ENCODE measurements at places on chromosomes 13 and 19.

DNA sequence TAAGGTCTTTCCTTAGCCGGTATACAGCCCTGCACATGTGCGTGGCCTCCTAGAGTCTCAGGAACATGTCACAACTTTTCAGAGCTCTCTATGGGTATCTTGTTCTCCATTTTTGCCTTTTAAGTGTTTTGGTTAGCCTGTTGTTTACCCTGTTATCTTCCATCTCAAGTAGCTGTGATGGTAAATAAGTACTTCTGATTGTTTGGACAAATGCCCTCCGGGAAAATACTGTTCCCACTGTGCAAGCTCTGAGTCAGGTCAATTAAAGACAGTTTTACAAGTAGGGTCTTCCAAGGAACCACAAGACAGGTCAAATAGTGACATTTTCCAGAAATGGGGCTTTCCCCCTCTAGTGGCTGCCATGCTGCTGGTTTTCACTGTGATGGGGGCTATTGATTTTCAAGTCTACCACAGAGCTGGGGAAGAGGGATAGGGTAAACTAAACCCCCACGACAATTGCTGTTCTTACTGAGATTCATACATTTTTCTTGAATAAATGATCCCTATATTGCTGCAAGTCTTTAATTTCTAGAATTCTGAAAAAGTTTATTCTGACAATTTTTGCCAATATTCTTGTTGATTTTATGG is 109.5 kb downstream of the TM9SF2 start:
- no peak for DNase-seq

- no peak for DNase-seq
Measured at GRCh38 chr13:24625870-24626849, 54.0 kb upstream of the ATP12A start.

DNA sequence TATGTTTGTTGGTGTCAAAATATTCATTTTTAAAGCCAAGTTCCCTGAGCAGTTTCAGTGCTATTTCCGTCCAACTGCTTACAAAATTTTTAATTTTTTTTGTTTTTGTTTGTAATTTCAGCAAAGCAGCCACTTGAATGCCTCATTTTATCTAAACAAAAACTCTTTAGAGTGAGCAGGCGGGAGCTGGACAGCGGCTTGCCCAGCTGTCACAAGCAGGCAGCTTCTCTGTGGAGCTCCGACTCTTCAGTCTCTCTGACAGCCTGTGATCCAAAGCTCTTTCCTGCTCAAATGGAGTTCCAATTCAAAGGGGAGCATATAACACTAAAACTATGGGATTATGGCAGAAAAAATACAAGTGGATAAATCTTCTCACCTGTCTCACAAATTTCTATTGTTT is 618.3 kb upstream of the PCDH20 start:
- DNase-seq = no peak

GRCh38 chr19:53626976-53627375 is 4.8 kb upstream of the DPRX start:
- DNase-seq = no peak

GRCh38 chr19:29771708-29772414 is 39.9 kb upstream of the CCNE1 start:
- no peak for DNase-seq

DNA sequence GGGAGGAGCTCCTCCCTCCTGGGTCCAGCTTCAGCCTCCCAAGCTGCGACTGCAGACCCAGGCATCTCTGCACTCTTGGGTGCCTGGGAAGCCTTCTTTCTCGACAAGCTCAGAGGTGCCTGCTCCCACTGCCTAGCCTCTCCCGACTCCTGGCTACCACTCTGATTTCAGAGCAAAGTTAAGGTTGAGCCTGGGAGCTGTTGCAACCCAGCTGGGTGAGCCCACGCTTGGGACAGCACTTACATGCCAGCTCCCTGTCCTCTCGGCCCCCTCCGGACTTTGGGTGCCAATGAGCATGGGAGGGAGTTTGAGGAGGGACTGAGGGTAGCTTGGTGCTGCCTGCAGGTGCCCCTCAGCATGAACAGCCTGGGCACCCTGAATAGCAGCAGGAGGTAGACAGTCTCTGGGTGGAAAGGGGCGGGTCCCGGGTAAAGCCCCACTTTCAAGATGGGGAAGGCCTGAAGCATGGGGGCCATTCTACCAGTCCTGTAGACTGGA is 1383.4 kb upstream of the PCDH20 start:
- no peak for DNase-seq

DNA sequence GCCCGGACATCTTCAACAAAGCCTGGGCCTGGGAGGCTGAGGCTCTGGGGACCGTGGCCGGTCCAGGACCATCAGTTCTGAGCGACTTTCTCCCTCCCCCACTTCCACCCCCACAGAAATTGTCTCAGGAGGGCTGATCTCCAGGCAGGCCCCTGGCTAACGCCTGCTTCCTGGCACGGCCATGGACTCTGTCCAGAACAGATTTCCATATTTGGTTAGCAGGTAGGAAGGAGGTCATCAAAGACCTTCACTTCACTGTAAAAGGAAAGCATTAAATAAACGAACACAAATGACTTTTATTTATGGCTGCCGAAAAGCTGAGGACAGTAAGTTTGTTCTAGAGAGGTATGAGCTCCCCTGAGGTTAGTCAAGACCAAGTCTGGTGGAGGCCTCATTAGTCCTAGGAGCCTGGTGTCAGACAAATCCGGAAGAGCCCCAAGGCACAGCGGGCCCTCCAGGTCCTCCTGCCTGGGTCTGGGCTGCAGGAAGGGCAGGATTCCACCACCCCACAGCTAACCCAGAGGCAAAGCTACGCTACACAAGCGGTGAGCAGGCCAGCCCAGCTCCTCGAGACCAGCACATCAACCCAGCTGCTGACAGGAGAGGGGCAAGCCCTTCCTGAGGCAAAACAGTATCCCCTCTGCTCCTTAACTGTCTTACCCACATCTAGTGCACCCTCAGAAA is 4.6 kb upstream of the PLPP2 start:
- DNase-seq = no peak

DNA sequence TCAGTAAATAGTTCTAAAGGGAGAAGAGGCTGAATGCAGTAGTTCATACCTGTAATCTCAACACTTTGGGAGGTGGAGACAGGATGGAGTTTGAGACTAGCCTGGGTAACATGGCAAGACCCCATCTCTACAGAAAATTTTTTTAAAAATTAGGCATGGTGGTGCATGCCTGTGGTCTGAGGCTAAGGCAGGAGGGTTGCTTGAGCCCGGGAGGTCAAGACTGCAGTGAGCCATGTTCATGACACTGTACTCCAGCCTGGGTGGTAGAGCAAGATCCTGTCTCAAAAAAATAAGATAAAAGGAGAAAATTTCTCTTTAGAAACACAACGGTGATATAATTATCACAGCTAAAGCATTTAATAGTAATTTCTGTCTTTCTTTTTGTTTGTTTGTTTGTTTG is 57.1 kb downstream of the SIPA1L3 start:
- no peak for DNase-seq

- DNase-seq = no peak
Measured at GRCh38 chr13:25352230-25352629, 19.5 kb upstream of the ATP8A2 start.

Measured in stimulated activated CD8-positive, alpha-beta memory T cell treated with anti-CD3 and anti-CD28 coated beads, Interleukin-4, amount 100 ng/mL, for 1 hour (primary cell).